Urinary bladder (tissue), 4 donors: ENCODE measurements at places on chromosomes 3 and 15.

- no peak for DNase-seq
These were observed 137.9 kb upstream of the ZBTB20 start for GRCh38 chr3:115284980-115285379.

- no peak for DNase-seq
These were observed 50.5 kb downstream of the MYO1E start for GRCh38 chr15:59322056-59322759.

GRCh38 chr3:46406788-46407611, at the start of the genes CCR5AS and CCRL2:
CCR5AS (minus strand) TSS chr3:46407066.
CCRL2 (plus strand) TSS chr3:46407259; CDS start chr3:46408080, 821 bp downstream.
- no peak for DNase-seq

DNA sequence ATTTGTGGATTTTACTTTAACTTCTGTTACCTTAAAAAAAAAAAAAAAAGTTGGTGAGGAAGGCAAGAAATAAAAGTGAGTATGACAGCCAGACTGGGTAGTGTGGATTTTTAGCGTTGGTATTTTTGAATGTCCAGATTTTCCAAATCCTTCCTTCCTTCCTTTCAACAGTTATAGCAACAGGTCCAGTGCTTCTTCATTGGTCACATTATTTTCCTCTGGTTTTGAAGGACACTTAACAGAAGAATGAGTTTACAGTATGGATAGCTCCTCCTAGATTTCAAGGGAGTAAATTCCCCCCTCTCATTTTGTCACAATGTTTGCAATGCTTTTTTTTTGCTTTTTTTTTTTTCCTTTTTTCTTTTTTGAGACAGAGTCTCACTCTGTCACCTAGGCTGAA, 6.4 kb downstream of the MAPKBP1 start:
- DNase-seq = no peak

- no peak for DNase-seq
These were observed 53.1 kb downstream of the LINGO1 start for GRCh38 chr15:77579498-77580188.

DNA sequence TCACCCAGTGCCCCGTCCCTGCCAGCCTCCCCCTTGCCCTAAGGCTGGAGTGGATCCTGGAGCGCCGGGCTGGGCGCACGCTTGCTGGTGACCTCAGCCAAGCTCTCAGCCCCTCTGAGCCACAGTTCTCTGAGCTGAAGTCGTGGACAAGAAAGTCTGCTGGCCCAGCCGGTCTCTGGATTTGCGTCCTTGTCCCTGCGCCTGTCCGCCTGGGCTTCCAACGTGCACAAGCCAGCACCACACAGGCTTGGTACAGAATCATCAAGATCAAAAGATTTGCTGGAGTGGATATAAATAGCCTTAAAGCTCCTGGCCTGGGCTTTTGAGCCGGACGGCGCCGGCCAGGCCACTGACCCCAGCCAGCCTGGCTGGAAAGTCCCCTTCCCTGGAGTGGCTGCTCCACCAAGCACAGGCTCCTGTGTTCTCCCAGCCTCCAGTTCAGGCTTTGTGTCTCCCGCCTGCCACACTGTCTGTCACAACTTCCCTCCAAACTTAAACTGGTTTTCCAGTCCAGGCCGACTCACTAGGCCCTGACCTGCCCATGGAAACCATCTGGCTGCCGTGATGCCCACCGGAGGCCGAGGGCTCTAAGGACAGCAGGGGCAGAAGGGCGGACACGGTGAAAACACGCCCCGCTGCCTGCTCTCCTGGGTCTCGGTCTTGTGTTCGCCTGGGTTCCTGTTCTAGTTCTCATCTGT, 156.2 kb downstream of the NUP210 start:
- DNase-seq = no peak
